ENCODE measurements at places on chromosomes 7 and 10. TPM values are rescaled to one million over a fixed set of nuclear protein-coding genes. Genes with fewer than 3 reads are reported as not detected.

GRCh38 chr10:74925708-74926107, 99.3 kb downstream of the KAT6B start:
- DNase-seq, result no peak

Gene PNLIP
- total RNA-seq, result not detected

DNA sequence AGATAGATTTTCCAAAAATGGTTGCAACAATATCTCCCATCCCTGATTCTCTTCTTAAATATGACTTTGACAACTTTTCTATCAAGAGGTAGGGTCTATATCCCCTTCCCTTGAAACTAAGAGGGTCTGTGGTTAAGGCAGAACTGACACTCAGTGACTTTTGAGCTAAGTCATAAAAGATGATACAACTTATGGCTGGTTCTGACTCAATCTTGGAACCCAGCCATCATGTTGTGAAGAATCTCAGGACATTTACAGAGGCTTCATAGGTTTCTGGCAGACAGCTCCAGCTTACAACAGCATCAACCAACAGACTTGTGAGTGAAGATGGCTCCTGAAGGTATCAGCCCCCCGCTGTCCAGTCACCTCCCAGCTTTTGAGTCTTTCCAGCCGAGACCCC, 203.5 kb downstream of the RNLS start:
- no peak for DNase-seq

Gene TECPR1
- 76.7 TPM for total RNA-seq

GRCh38 chr10:79390551-79391229, 43.4 kb downstream of the PPIF start:
- DNase-seq, result peak; percentile 4

Gene DYNC1I1
- not detected for total RNA-seq

GRCh38 chr10:22573820-22574569, 140.4 kb downstream of the PIP4K2A start:
- peak; percentile 75 for DNase-seq

DNA sequence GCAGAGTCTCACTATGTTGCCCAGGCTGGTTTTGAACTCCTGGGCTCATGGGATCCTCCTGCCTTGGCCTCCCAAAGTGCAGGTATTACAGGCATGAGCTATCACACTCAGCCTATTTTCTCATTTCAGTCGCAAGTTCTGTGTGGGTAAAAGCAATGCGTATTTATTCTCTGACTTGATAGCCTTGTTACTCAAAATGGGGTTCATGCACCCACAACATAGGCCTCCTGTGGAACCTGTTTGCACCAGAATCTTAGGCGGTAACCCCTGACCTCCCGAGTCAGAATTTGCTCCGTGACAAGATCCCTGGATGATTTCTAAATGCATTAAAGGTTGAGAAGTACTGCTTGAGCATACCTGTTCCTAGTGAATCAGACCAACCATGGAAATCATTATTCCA, 7.3 kb downstream of the IL2RA start:
- DNase-seq, result no peak

Gene SEMA4G
- total RNA-seq, result 0.53 TPM

GRCh38 chr7:81013083-81013817, 94.4 kb upstream of the SEMA3C start:
- no peak for DNase-seq

DNA sequence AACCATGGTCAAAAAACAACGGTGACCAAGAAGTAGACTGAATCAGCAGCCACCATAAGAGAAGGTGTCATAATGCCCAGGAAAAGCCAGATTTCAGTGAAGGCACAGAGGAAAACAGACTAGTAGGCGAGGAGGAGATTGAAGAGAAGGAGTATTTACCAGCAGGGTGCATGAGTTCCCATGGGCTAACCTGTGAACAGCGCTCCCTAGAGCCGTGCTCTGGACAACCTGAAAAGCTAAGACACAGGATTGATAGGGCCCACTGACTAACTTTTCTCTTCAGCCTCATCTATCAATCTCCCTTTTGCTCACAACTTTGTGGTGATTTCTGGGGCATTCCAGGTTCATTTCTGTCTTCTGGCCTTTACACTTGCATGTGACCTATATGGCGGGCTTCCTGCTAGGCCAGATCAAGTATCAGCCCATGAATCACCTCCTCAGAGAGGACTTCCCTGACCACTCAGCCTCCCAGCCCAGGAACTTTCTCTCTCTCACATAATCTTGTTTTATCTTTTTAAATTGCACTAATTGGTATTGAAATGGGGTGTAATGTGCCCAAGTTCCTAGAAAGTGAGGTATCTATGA, 12.8 kb downstream of the ANKRD22 start:
- DNase-seq, result no peak

DNA sequence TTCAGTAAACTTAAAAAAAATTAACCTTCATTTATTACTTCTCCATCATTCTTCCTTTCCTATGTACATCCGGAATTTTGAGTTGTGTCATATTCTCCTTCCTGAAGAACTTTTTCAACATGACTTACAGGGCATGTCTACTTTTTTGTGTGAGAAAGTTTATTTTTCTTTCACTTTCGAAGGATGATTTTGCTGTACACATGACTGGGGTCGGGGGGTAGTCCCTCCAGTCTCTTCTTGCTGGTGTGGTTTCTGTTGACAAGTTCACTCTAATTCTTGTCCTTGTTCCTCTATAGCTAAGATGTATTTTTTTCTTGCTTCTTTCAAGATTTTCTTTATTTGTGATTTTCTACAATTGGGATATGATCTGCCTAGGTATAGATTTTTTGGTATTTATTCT, 55.8 kb downstream of the INPP5A start:
- no peak for DNase-seq

DNA sequence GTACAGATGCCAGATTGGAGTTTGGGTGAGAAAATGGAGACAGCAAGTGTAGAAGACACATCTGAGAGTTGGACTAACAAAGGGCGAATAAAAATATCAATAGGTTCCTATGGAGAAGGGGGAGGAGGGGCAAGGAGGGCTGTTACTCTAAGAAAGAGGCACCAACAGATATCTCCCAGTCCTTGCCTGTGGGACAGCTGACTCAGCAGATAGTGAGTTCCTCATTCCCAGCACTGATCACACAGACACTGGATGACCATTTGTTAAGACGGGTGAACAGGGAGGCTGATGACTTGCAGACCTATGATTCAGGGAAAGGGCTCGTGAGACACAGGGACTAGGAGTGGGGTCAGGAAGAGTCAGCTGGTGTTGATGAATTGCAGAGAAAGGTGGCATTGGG, 5.7 kb upstream of the PRR15 start:
- no peak for DNase-seq

GRCh38 chr10:114181971-114182370, 2.8 kb downstream of the TDRD1 start:
- DNase-seq, result no peak

Gene CHAT
- not detected for total RNA-seq

GRCh38 chr10:21065621-21066248, 168.6 kb upstream of the NEBL start:
- no peak for DNase-seq

Gene ZMIZ2
- 152 TPM for total RNA-seq

Gene ZNF804B
- not detected for total RNA-seq

GRCh38 chr10:19979628-19980027, 163.4 kb downstream of the PLXDC2 start:
- DNase-seq, result no peak

Gene STEAP1B
- total RNA-seq, result not detected

Gene COL26A1
- not detected for total RNA-seq

DNA sequence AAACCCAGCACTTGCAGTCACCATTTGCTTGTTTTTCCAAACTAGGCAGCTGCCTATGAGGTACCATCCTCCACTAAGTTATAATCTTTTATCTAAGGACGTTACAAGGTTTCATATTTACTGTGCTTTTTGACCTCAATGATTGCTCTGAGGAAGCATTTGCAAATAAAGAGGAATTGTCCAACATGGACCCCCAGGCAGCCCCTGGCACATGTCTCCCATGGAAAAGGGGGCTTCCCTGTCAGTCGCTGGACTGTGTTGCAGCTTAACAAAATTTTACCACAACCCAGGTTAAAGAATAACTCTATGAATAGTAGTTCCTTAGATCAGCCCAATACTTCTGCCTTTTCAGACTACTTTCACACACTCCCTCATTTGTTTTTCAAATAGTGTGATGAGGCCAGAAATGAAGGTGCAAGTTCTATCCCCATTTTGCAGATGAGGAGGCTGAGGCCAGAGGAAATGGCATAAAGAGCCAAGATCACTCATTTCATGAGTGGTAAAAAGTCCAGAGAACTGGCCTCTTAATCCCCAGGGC, 52.8 kb upstream of the ZPBP start:
- DNase-seq, result no peak

Gene OR2A14
- total RNA-seq, result not detected

DNA sequence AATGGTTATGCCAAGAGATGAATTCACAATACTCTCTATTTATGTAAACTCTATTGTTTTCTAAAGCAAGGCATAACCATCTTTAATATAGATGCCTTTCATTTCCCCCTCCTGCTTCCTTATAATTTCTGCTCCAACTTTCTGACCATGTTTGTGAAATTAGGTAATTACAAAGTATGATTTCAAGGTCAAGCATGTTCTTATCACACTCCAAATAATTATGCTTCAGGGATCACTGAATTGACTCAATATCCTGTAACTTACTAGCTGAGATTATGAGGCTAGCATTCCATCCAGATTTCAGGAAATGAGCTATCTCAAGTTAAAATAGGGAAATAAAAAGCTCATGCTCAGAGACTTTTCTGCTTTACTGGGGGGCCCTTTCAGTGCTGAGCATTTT, 655.9 kb upstream of the IGFBP3 start:
- DNase-seq, result no peak

DNA sequence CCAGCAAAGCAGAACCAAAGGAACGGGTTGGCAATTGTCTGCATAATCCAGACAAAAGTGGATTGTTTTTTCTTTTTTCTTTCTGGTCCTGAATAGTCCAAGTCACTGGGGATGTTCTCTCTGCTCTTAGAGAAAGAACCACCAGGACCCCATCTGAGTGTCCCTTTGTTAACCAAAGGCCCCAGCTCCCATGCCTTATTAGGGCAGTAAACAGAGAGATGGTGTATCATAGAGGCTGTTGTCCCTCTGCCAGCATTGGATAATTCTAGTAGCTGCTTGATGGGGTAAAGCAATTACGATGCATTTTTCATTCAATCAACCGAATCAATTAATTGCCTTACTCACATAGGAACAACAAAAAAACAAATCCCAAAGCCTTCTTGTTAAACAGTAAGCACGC, 213.0 kb downstream of the BUB3 start:
- DNase-seq, result no peak

Gene ELMO1
- total RNA-seq, result 147 TPM

Gene ABCB4
- 0.14 TPM for total RNA-seq

Gene SEMA3E
- not detected for total RNA-seq

Measured in natural killer cell (primary cell).